ENCODE measurements at places on chromosomes 16 and 17.
A peak's percentile ranks its signal among the peaks of the same experiment; 100 is the strongest.

DNA sequence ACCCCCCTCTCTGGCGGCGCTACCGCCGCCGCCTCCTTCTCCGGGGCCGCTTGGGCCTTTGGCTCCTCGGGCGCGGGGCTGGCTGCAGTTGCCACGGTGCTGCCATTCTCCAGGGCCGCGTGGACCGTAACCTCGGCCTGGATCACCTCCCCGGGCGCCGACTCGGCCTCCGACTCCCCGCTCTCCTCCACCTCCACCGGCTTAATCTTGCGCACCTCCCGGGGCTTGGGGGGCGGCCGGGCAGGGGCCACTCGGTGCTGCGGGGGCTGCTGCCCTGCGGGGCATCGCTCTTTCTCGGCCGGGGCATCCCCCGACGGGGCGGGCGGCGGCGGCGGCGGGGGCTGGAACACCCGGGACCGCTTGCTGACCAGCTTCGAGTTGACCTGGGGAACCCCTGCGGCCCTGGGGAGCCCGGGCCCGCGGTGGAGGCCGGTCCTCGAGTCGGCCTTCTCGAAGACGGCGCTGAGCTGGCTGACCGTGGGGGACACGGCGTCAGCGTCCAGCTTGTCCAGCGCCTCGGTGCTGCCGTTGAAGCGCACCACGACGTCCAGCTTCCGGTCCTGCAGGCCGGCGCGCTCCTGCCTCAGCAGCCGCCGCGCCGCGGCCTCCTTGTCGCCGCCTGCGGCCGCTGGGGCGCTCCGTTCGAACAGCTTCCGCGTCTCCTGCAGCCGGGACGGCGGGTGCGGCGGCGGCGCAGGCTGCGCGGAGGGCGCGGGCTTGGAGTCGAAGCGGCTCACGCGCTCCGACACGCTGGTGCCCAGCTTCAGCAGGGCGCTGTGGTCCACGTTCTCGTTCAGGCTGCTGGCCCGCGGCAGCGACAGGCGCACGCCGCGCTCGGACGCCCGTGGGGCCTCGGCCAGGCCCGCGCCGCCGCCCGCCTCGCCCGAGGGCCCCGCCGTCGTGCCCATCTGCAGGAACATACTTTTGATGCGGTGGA lies 792 bp downstream of the PPP1R9B start:
- peak; percentile 68 for DNase-seq

GRCh38 chr16:7318686-7319085 lies 14.0 kb upstream of the RBFOX1 start:
- no peak for DNase-seq

DNA sequence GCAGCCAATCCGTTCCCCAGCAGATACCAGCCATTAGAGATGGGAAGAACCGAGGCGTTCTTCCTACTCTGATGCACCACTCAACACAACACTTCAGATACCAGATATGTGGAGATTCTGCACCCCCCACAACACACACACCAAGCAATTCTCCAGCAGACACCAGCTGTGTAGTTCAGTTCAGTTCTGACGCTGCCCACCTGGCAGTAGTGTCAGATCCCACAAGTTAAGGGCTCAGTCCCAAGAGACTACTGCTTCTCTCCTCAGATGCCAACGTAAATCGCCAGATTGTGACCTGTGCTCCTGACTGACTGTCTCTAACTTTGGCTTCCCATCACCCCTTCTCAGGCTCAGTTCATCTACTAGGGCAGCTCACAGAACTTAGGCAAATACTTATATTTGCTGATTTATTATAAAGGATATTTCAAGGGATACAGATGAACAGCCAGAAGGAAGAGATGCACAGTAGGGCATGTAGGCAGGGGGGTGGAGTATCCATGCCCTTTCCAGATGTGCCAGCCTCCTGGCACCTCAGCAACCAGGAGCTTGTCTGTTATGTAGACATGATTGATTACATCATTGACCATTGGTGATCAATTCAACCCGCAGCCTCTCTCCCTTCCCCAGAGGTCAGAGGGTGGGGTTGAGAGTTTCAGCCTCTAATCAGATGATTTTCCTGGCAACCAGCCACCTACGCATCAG lies 110.6 kb downstream of the PRKCA start:
- no peak for DNase-seq

GRCh38 chr16:65660390-65660789 lies 538.5 kb upstream of the CDH11 start:
- peak; percentile 72 for DNase-seq

GRCh38 chr17:77475016-77475976 lies 334.5 kb downstream of the SEC14L1 start:
- peak; percentile 71 for DNase-seq

DNA sequence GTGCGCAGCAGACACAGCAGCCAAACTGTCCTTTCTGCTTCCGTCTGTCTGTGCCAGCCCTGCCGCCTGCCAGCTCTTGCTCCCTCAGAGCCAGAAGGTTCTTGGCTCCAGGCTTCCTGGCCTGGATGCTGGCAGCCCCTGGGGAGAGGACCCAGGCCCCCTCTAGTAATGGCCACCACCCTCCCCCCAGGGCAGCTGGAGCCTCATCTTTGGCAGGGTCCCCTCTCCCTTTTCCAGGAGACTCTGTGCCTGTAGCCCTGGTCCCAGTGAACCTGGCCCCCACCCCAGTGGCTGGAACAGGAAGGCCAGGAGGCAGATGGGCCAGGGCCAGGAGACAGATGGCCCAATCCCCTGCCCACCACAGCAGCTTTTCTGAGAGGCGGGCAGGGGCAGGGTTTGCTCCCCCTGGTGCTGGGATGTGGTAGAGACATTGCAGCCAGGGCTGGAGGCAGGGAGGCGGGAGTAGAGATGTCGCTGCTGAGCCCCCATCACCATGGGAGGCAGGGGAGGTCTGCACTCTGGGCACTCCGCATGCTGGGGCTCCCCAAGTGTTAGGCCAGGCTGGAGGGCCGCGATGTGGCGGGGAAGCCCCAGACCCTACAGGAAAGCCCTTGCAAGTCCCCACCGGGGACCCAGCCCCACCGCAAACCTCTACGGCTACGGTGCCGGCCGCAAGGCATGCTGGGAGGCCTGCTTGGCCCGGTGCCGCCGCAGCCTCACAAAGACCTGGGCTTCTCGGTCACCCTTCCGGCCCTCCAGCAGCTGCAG lies 16.7 kb downstream of the UNC13D start:
- peak; percentile 42 for DNase-seq

GRCh38 chr17:6843241-6843880 lies 11.8 kb upstream of the TEKT1 start:
- DNase-seq, result peak; percentile 73

DNA sequence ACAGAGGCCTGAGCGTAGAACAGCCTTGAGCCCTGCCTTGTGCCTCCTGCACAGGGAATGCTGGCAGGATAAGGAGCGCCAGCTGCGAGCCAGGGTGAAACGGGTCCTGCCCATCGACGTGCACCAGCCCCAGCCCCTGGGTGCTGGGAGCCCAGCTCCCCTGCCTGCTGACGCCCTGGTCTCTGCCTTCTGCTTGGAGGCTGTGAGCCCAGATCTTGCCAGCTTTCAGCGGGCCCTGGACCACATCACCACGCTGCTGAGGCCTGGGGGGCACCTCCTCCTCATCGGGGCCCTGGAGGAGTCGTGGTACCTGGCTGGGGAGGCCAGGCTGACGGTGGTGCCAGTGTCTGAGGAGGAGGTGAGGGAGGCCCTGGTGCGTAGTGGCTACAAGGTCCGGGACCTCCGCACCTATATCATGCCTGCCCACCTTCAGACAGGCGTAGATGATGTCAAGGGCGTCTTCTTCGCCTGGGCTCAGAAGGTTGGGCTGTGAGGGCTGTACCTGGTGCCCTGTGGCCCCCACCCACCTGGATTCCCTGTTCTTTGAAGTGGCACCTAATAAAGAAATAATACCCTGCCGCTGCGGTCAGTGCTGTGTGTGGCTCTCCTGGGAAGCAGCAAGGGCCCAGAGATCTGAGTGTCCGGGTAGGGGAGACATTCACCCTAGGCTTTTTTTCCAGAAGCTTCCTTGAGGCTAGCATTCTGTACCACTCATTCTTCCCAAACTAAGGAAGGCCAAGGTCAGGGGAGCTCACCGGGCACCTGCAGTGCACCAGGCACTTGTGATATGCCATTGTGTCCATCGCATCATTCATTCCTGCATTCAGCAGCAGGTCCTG lies 1.9 kb downstream of the PNMT start:
- no peak for DNase-seq

DNA sequence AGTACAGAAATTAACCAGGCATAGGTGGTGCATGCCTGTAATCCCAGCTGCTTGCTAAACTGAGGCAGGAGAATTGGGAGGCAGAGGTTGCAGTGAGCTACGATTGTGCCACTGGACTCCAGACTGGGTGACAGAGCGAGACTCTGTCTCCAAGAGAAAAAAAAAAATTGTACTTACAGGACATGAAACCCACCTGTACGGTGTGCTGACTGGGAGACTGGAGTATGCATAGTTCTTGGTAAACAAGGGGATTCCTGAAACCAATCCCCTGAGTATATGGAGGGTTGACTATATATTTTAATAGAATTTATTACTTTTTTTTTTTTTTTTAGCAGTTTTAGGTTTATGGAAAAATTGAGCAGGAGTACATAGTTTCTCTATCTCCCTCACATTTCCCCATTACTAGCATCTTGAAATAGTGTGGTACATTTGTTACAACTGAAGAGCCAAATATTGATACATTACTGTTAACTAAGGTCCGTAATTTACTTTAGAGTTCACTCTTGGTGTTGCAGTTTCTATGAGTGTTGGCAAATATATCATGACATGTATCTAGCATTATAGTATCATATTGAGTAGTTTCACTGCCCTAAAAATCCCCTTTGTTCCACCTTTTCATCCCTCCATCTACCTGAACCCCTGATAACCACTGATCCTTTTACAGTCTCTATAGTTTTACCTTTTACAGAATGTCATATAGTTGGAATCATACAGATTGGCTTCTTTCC lies 19.3 kb downstream of the TENT4B start:
- DNase-seq, result no peak
